ENCODE measurements at places on chromosomes 13 and 19. TPM values are rescaled to one million over a fixed set of nuclear protein-coding genes. Genes with fewer than 3 reads are reported as not detected.

The SPATA13 gene
- total RNA-seq: 50.8 TPM

The FARSA gene
- 80.1 TPM for total RNA-seq

The ATXN8OS gene
- total RNA-seq: not detected

The C5AR1 gene
- 5.0 TPM for total RNA-seq

The PRR19 gene
- 3.5 TPM for total RNA-seq

The EFNB2 gene
- 25.2 TPM for total RNA-seq

The JSRP1 gene
- 1.3 TPM for total RNA-seq

The PEG3 gene
- total RNA-seq: 212 TPM

The CRX gene
- not detected for total RNA-seq

The LILRB5 gene
- total RNA-seq: 0.39 TPM

The SHISA7 gene
- 30.5 TPM for total RNA-seq

The KIRREL2 gene
- total RNA-seq: 0.44 TPM

The KIR2DL4 gene
- not detected for total RNA-seq

The PBX4 gene
- 5.1 TPM for total RNA-seq

The MICU2 gene
- 45.6 TPM for total RNA-seq

The OR7A10 gene
- total RNA-seq: not detected

The C19orf73 gene
- 3.2 TPM for total RNA-seq

The KLK3 gene
- total RNA-seq: not detected

The CYP2A7 gene
- not detected for total RNA-seq

The MVB12A gene
- 21.7 TPM for total RNA-seq

The VSTM2B gene
- total RNA-seq: 45.4 TPM

The GARIN5A gene
- total RNA-seq: 7.4 TPM

The FBN3 gene
- total RNA-seq: 0.70 TPM

The ATP8A2 gene
- 65.1 TPM for total RNA-seq

The IGSF23 gene
- total RNA-seq: not detected

The C19orf67 gene
- not detected for total RNA-seq

The DMAC2 gene
- 47.7 TPM for total RNA-seq

The ELSPBP1 gene
- total RNA-seq: not detected

The MCF2L gene
- total RNA-seq: 345 TPM

The PNMA8B gene
- total RNA-seq: 85.6 TPM

The TSEN34 gene
- 18.6 TPM for total RNA-seq

The CYP2A6 gene
- not detected for total RNA-seq

The FXYD1 gene
- 233 TPM for total RNA-seq

The LHB gene
- total RNA-seq: not detected

The CARS2 gene
- total RNA-seq: 45.3 TPM

The DCT gene
- 3.5 TPM for total RNA-seq

The FLT1 gene
- total RNA-seq: 46.0 TPM

The ZNF480 gene
- total RNA-seq: 9.8 TPM

The NANOS3 gene
- 16.3 TPM for total RNA-seq

The ZAR1L gene
- not detected for total RNA-seq

The GRK1 gene
- not detected for total RNA-seq

The ZIM2 gene
- total RNA-seq: 7.3 TPM

The C19orf81 gene
- total RNA-seq: 2.2 TPM

Data from dorsolateral prefrontal cortex (tissue), 122 donors.